ENCODE measurements at places on chromosomes 13 and 19. TPM values are rescaled to one million over a fixed set of nuclear protein-coding genes. Genes with fewer than 3 reads are reported as not detected.

PCDH8 gene
- total RNA-seq, result not detected

FSD1 gene
- total RNA-seq, result 8.6 TPM

MAMSTR gene
- total RNA-seq, result 0.40 TPM

TSSK6 gene
- total RNA-seq, result 1.6 TPM

APOE gene
- total RNA-seq, result 9.7 TPM

NPHS1 gene
- 0.24 TPM for total RNA-seq

ZNF573 gene
- total RNA-seq, result 2.3 TPM

PSG2 gene
- total RNA-seq, result not detected

KCNN4 gene
- 63.2 TPM for total RNA-seq

UGGT2 gene
- 9.2 TPM for total RNA-seq

ZNF112 gene
- 2.0 TPM for total RNA-seq

ZNF93 gene
- total RNA-seq, result not detected

SLC17A7 gene
- 0.31 TPM for total RNA-seq

KLK3 gene
- total RNA-seq, result not detected

PTPRH gene
- 5.8 TPM for total RNA-seq

NLRP12 gene
- 0.04 TPM for total RNA-seq

C19orf85 gene
- total RNA-seq, result not detected

ZIC5 gene
- 2.6 TPM for total RNA-seq

CALR3 gene
- total RNA-seq, result not detected

YJEFN3 gene
- total RNA-seq, result 4.4 TPM

IGLON5 gene
- total RNA-seq, result not detected

ADPRHL1 gene
- total RNA-seq, result 13.9 TPM

RYR1 gene
- 3.0 TPM for total RNA-seq

CEACAM3 gene
- total RNA-seq, result not detected

ITGBL1 gene
- total RNA-seq, result 1.2 TPM

SHD gene
- not detected for total RNA-seq

UHRF1 gene
- total RNA-seq, result 44.8 TPM

PSG11 gene
- not detected for total RNA-seq

SLITRK5 gene
- 0.60 TPM for total RNA-seq

OR7D2 gene
- total RNA-seq, result not detected

FXYD1 gene
- total RNA-seq, result not detected

BCL2L12 gene
- 64.2 TPM for total RNA-seq

KLHL1 gene
- total RNA-seq, result not detected

TEX26 gene
- total RNA-seq, result not detected

KANK2 gene
- total RNA-seq, result 41.9 TPM

FFAR1 gene
- total RNA-seq, result not detected

SMIM44 gene
- not detected for total RNA-seq

IL27RA gene
- total RNA-seq, result 10.3 TPM

SIGLEC9 gene
- not detected for total RNA-seq
